ENCODE measurements at places on chromosomes 2 and 18. TPM values are rescaled to one million over a fixed set of nuclear protein-coding genes. Genes with fewer than 3 reads are reported as not detected.

GRCh38 chr2:151805961-151806360 is 22.3 kb downstream of the ARL5A start:
- no peak for DNase-seq

DNA sequence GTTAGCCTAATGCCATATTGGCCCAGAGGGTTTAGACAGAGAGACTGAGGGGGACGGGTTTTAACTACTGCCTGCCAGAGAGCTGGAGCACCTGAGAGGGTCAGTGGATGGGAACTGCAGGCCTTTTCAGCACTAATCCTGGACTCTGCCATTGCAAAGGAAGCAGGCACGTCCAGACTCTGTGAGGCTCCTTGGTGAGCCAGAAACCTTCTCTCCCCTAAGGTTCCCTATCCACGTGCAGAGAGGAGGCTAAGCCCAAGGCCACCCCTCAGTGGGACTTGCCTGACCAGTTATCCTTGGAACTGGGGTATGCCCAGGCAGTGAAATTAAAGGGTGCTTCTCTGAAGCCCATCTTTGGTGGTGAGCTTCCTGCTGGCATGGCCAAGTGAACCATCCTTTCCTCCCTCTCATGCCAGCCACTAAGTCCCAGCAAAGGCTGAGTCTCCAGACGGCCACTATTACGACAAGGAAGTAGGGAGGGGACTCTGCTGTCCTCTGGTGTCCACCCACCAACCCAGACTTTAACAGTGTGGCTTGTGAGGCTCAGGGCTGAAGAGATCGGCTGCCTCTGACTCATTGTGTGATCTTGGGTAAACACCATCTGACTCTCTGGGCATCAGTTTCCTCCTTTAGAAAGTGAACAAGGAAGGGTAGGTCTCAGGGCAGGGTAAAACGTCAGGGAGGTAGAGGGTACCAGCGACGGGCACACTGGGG is 3.9 kb upstream of the MLPH start:
- no peak for DNase-seq

- DNase-seq = no peak
Measured at GRCh38 chr2:143802242-143802641, 673.0 kb downstream of the ARHGAP15 start.

DNA sequence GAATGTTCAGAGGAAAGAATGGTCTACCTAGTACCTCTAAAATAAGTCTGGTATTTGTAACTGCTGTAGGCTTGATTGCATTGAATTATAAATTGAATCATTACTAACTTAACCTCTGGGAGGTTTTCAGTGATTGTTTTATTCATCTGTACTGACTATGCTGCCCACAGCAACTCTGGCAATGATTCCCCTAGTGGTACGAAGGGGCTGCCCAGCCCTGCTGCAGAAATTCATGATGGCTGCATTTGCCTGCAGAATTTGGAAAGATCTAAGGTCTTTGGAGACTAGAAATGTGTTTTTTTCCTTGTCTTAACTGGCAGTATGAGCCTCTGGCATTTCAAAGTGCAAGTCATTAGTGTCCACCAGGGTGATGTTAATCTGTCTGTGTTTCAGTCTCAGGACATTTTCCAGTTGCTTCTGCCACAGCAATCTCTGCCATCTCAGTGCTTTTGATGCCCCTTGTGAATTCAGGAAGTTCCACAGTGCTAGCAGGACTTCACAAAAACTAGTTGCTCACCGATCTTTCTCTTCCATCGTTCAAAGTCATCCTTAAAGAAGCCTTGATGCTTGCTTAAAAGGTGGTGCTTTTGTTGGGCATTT is 13.4 kb upstream of the LRPPRC start:
- DNase-seq = no peak

DNA sequence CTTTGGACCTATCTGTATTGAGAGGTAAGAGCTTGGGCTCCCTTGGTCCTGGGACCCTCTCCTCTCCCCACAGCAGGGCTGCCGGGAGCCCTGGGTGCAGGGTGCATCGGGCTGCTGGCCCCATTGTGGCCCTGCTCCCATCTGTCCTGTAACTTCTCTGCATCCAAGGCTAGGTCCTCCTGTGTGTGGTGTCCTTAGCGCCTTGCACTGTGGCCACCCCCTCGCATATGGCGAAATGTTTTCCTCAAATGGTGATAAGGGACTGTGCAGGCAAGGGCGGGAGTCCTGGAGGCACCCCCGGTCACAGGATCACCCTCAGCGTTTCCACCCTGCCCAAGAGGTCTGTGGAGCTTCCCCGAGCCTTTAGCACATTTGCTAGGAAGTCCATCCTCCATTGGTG is 208.2 kb downstream of the SH3RF3 start:
- no peak for DNase-seq

DNA sequence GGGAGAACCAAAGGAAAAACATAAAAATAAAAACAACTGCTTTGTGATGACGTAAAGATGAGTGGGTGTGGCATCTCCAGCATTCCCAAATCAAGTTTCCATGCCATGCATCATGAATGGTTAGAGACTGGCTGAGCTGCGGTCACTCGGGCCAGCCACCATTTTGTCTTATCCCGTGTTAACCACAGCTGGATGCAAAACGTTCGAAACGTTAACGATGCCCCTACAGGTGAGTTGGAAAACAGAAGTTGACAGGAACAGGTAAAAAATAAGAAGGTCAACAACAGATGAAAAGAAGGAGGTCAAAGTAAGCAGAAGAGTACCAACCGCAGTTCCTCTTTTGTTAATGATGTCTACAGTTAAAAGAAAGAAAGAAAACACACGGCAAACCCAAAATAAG is 411.1 kb downstream of the NRXN1 start:
- no peak for DNase-seq

DNA sequence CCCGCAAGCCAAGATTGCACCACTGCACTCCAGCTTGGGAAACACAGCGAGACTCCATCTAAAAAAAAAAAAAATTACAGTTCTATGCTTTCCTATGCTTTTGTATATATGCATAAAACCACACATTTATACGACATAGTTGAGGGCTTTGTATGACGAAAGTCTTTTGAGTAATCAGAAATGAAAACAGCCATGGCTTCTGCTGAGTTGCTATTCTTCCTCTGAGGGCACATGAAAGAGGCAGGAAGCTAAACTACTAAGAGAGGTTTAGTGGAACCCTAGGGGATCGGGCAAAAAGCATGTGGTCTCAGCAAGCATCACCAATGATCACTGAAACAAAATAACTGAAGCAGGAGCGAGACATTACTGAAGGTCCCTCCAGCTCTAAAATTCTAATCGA is 99.6 kb downstream of the ZAP70 start:
- no peak for DNase-seq

GRCh38 chr2:96359310-96359709 is 23.7 kb downstream of the NCAPH start:
- DNase-seq = no peak

DNA sequence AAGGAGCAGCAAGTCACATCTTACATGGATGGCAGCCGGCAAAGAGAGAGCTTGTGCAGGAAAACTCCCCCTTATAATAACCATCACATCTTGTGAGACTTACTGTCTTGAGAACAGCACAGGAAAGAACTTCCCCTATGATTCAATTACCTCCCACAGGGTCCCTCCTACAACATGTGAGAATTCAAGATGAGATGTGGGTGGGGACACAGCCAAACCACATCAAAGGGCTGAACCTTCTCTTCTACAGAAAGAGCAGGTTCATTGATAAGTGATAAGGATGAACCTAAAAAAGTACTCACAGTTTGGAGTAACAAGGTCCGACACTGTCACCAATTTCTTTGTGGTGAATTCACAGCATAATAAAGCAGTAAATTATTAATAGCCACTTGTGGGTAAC is 422.2 kb upstream of the FSIP2 start:
- no peak for DNase-seq

- DNase-seq = no peak
Measured at GRCh38 chr2:98914713-98915580, 21.1 kb downstream of the CRACDL start.

- DNase-seq = no peak
Measured at GRCh38 chr2:201696151-201696659, 2.2 kb downstream of the MPP4 start.

Gene CHRND
- total RNA-seq = 5.8 TPM

Gene G6PC2
- total RNA-seq = not detected

Gene LYPD6
- total RNA-seq = 7.3 TPM

Gene HOXD3
- 1.9 TPM for total RNA-seq

Gene CPO
- total RNA-seq = 0.47 TPM

Gene FBXO36
- total RNA-seq = 3.5 TPM

Gene REG3G
- not detected for total RNA-seq

Gene GREB1L
- total RNA-seq = 80.5 TPM

Gene PAX8
- total RNA-seq = 0.49 TPM

Measured in neural crest cell (in vitro differentiated cells).